C1 segment of cervical spinal cord (tissue), 14 donors: ENCODE measurements at places on chromosomes 7 and 10.

DNA sequence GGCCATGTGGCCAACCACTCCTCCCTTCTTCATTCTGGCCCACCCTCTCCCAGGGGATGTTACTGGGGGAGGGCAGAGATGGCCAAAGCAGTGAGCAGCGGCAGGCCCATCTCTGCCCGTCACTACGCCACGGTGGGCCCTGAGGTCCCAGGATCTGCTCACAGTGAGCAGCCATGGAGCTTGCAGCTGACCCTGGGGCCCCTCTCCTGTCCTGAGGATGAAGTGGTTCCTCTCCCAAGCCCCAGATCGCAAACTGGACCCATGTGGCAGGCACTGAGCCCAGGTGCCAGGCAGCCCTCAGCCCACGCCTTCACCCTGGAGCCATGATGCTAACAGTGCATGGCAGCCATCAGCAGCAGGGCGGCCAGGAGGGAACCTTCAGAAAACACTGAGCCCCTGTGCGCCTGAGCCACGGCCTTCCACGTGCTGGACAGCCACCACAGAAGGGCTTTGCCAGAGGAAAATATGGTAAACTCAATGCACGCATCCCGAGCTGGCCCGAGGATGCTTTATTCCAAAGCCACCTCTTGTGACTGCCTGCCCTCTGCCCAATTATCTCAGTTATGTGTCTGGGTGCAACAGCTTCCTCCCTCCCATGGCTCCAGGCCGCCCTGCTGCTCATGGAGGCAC lies 485.7 kb downstream of the PTPRN2 start:
- DNase-seq = no peak

GRCh38 chr10:73469579-73469978 lies 26.2 kb downstream of the PPP3CB start:
- no peak for DNase-seq

- DNase-seq = no peak
These were observed 12.3 kb upstream of the ASB4 start for GRCh38 chr7:95473276-95473985.

DNA sequence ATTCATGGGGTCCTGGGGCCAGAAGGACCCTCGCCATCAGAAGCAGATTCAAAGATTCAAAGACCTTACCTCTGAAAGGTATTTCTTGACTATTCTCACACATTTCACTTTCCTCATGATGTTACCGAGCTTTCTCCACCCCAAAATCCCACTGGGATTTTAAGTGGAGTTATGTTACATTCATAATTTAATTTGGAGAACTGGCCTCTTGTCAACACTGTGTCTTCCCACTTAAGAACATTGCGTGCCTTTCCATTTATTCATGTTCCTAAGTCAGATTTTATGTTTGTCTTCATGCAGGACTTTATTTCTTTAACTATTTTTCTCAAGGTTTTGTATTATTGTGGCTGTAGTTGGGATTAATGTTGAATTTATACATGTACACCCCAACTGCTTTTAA lies 123.5 kb upstream of the BMPER start:
- no peak for DNase-seq

- no peak for DNase-seq
These were observed 113.4 kb upstream of the AHR start for GRCh38 chr7:17184805-17185689.

- DNase-seq = no peak
These were observed 761.7 kb downstream of the GRID1 start for GRCh38 chr10:85604884-85605283.

GRCh38 chr10:123637326-123637880 lies 28.8 kb upstream of the GPR26 start:
- no peak for DNase-seq

DNA sequence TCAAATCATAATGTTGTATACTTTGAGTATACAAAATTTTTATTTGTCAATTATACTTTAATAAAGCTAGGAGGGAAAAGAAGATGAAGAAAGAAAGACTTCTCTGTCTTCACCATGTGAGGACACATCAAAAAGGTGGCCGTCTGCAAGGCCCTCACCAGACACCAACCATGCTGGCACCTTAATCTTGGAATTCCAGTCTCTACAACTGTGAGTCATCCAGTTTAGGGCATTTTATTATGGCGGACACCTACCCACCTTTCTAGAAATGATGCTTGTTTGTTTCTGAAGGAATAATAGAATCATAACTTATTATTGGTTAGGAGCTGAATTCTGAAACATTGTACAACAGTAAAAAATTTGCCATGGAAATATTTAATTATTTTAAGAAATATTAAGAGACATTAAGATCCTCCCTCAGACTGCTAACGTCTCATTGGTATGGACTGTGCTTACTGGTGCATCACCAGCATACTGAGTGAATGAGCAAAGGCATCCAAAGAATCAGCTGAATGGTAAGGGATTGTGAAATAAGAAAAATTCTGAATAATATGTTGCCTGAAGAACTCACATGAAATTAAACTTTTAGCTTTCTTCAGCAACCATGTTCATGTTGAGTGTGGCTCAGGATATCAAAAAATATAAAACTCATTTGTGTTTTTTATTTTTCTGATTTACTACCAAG lies 536.6 kb downstream of the HTR7 start:
- no peak for DNase-seq

GRCh38 chr10:74987339-74988053 lies 124.0 kb upstream of the SAMD8 start:
- DNase-seq = no peak

- no peak for DNase-seq
These were observed 33.0 kb downstream of the CAMK2B start for GRCh38 chr7:44292420-44292817.

- no peak for DNase-seq
These were observed 441.1 kb downstream of the POM121L12 start for GRCh38 chr7:53476566-53476965.

DNA sequence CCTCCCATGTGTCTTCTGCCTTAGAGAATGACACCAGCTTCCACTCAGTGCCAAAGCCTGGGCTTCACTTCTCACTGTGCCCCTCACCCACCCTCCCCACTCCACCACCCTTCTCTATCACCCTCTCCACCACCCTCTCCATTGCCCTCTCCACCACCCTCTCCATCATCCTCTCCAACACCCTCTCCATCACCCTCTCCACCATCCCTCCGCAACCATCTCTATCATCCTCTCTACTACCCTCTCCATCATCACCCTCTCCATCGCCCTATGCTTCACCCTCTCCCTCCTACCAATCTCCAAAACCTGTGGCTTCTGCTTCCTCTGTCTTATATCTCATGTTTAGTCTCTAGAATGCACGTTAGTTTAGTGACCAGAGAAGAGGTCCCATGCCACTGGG lies 91.0 kb upstream of the TMEM72 start:
- DNase-seq = no peak

DNA sequence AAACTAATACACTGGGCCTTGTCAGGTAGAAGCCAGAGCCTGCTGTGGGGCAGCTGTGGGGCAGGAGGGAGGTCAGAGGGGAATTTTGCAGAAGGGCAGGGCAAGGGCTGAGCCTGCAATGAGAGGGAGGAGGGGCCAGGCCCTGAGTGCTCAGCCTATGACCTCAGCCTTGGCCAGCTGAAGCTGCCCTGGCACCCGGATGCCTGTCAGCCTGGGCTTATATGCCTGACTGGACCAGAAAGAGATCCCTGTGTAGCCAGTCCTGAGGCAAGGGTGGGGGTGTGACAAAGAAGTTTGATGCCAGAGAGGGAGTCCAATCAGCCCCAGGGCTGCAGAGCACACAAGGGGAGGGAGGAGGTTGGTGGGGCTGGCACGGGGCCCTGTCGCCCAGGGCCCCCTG lies 22.3 kb upstream of the PRRT4 start:
- peak; percentile 19 for DNase-seq

- no peak for DNase-seq
These were observed 16.4 kb downstream of the PRSS2 start for GRCh38 chr7:142787034-142787768.

DNA sequence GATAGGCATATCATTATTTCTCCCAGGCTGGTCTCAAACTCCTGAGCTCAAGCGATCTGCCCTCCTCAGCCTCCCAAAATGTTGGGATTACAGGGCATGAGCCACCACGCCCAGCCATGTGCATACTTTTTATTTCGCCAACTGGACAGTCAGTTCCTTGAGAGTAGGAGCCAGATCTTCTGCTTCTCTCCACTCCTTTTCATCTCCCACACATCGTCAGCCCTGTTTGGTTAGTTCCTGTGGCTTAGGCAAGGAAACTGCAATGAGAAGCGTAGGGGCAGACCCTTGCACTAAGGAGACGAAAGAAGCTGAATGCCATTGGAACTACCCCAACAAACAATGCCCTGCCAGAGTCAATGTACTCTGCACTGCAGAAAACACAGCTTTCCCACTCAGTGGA lies 178.2 kb downstream of the TRIL start:
- no peak for DNase-seq

- DNase-seq = no peak
These were observed 673.6 kb downstream of the IPMK start for GRCh38 chr10:57593983-57594573.

- DNase-seq = no peak
These were observed 16.0 kb upstream of the KIF5B start for GRCh38 chr10:32072025-32072800.

GRCh38 chr10:28823501-28824075 lies 146.3 kb downstream of the BAMBI start:
- DNase-seq = no peak

DNA sequence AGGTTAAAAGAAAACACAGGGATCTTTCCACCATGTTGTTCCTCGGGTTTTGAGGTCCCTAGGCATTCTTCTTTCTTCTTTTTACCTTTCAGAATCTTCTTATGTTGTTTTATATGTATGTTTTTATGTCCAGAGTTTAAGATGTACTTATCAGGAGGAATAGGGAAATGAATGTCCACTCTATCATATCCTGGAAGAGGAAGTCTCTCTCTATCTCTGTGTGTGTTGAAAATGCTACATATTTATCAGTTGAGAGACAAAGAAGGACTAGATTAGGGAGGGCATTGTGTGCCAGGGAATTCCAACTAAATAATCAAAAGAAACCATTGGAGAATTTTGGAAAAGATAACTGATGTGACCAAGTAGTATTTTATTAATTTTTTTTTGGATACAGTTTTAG lies 200.5 kb upstream of the POT1 start:
- DNase-seq = no peak

- DNase-seq = no peak
These were observed 57.4 kb downstream of the ZNF736 start for GRCh38 chr7:64371116-64371515.

DNA sequence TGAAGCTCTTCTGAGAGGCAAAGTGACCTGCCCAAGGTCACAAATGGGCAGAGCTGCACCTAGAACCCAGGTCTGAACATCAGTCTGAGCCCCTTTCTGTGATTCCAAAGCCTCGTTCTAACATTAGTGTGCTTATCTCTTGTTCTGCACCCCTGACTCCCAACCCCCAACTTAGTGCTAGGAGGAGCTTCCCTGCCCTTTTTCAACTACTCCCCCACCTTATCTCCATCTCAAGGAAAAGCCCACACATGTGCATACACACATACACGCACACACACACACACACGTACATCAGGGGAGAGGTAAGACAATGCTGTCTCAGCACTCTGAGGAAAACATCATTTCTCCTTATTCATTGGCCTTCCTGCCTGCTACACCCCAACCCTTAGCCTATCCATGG lies 8.3 kb downstream of the PRRT4 start:
- DNase-seq = no peak

GRCh38 chr10:93753621-93754250 lies 4.0 kb upstream of the LGI1 start:
- DNase-seq = no peak

GRCh38 chr7:144763291-144763690 lies 72.6 kb downstream of the TPK1 start:
- DNase-seq = no peak

DNA sequence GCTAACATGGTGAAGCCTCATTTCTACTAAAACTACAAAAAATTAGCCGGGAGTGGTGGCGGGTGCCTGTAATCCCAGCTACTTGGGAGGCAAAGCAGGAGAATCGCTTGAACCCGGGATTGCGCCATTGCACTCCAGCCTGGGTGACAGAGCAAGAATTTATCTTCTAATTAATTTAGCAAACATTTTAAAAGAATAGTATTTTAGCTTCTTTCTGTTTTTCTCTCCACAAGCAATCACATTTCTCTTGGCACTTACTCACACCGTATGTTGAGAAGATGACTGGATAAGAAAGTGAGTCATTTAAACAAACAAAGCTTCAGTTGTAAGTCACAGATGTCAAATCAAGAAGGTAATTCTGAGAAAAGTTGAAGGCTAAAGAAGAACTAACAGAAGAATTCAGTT lies 264.0 kb downstream of the ARL4A start:
- no peak for DNase-seq

GRCh38 chr7:39678930-39679709 lies 55.7 kb downstream of the RALA start:
- DNase-seq = no peak

- no peak for DNase-seq
These were observed 301.3 kb downstream of the PHTF2 start for GRCh38 chr7:78099715-78100394.

- DNase-seq = no peak
These were observed 41.0 kb downstream of the SP8 start for GRCh38 chr7:20745702-20746101.

- DNase-seq = no peak
These were observed 15.9 kb upstream of the IGF2BP3 start for GRCh38 chr7:23486002-23486773.

- no peak for DNase-seq
These were observed 21.5 kb upstream of the OR6B1 start for GRCh38 chr7:143978585-143978984.

DNA sequence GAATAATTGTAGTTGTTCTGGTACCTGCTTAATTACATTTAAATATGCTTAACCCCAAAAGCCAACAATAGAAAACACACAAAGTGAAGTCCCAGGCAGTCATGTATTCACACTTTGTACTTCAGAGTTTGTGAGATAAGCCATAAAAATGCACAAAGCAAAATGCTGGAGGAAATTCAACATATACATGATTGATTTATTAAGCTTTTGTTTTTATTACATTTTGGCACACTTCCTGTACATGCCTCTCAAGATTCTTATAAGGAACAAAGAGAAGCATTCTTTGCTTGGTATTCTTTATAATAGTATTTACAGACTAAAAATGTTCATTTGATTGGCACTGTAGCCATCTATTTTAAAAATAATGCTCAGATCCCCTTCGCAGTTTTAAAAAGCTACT lies 107.7 kb upstream of the ANK3 start:
- DNase-seq = no peak

GRCh38 chr10:88541116-88541626 lies 41.9 kb downstream of the RNLS start:
- DNase-seq = no peak

DNA sequence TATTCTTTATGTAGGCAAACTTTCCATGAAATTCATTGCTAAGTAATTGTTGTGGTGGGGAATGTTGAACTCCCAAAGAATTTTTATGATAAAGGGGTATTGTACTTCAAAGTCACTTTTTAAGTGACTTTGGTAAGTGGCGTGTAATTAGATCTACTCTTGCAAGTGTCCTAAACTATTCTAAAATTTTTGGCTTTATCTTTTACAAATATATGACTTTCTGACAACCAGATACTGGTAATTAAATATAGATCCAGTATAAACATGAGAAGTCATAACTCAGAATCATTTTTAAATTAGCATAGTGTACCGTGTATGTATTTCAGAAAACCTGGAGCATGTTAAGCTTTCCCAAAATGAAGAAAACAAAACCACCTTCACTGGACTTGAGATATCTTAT lies 84.7 kb upstream of the HGF start:
- no peak for DNase-seq
